ENCODE measurements at places on chromosomes 16 and 17.

- no peak overlapping the region for H3K4me3 ChIP-seq
- H3K36me3 ChIP-seq = no peaks in the 10 kb centered on the region
- H3K27ac ChIP-seq = no peak overlapping the region
- no peaks in the 10 kb centered on the region for H3K27me3 ChIP-seq
- H3K4me1 ChIP-seq = no peaks in the 10 kb centered on the region
- DNase-seq = no peak
These were observed 164.2 kb downstream of the CNTNAP4 start for GRCh38 chr16:76441391-76441790.

DNA sequence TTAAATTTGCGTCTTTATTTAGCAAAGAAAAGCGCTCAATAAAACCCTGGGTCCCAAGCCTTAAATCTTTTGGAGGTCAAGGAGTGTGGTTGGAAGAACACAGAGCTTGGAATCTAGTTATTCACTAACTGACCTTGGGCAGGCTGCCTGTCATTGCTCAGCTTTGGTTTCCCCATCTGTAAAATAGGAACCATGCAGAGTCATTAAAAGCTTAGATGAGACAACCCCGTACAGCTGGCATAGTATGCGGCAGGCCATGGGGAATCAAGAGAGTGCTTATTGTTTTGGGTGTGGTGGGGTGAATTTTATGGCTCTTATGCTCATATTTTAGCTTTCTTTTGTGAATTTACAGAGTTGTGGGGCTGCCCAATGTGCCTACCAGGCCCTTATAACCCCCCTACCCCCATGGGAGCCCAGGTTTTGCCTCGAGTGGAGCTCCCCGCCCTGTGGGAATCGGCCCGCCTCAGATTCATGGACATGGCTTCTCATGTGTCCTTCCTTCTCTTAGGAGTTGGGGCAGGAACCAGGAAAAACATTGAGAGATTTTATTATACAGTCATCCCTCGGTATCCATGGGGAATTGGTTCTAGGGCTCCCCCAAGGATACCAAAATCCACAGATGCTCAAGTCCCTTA lies 113.5 kb downstream of the CLEC16A start:
- DNase-seq = no peak
- H3K4me1 ChIP-seq = peaks cover 8% of the 10 kb centered on the region
- peaks cover 34% of the 10 kb centered on the region for H3K36me3 ChIP-seq
- H3K27ac ChIP-seq = no peak overlapping the region

GRCh38 chr17:7932949-7933348 lies 943 bp downstream of the CNTROB start:
- DNase-seq = peak; percentile 4
- H3K27me3 ChIP-seq = no peaks in the 10 kb centered on the region
- peak overlapping the region; percentile 71 for H3K27ac ChIP-seq

DNA sequence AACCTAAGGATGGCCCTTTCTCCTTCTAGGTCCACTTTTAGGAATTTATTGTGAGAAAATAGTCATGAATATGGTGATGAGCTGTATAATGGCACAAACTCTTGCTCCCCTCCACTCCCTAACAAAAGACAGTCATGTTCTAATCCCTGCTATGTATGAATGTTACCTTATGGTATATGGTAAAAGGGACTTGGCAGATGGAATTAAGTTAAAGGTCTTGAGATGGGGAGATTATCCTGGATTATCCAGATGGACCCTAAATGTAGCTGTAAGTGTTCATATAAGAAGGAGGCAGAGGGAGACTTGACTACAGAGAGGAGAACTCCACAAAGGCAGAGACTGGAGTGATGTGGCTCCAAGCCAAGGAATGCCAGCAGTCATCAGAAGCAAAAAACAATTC lies 296.1 kb downstream of the SOX9 start:
- H3K36me3 ChIP-seq = peaks cover 14% of the 10 kb centered on the region
- H3K27ac ChIP-seq = peak overlapping the region; percentile 64
- H3K27me3 ChIP-seq = no peaks in the 10 kb centered on the region
- DNase-seq = no peak
- H3K4me1 ChIP-seq = peaks cover 38% of the 10 kb centered on the region
- no peak overlapping the region for H3K4me3 ChIP-seq

GRCh38 chr16:74219706-74220105 lies 76.9 kb upstream of the PSMD7 start:
- DNase-seq = no peak
- H3K4me1 ChIP-seq = no peaks in the 10 kb centered on the region
- no peak overlapping the region for H3K27ac ChIP-seq
- H3K36me3 ChIP-seq = no peaks in the 10 kb centered on the region

DNA sequence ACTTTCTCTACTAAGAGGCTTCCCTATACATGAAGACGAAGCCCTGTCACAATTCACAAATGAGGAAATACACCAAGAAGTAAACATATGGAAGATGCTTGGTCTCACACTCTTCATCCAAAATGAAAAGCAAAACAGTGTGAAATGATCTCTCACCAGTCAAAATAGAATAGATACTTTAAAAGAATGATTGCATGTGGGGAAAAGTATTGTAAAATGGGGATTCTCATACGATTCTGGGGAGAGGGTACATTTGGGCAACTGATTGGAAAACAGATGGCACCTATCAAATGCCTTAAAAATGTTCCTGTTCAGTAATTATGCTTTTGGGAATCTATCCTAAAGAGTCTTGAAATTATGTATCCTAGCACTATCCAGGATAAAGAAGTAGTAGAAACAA lies 78.1 kb downstream of the ASIC2 start:
- H3K4me3 ChIP-seq = no peak overlapping the region
- no peaks in the 10 kb centered on the region for H3K27me3 ChIP-seq
- H3K4me1 ChIP-seq = no peaks in the 10 kb centered on the region
- no peak for DNase-seq
- H3K36me3 ChIP-seq = no peaks in the 10 kb centered on the region

- no peaks in the 10 kb centered on the region for H3K36me3 ChIP-seq
- peaks cover 21% of the 10 kb centered on the region for H3K4me1 ChIP-seq
- peaks cover 87% of the 10 kb centered on the region for H3K27me3 ChIP-seq
- H3K27ac ChIP-seq = no peak overlapping the region
- no peak overlapping the region for H3K4me3 ChIP-seq
These were observed 212.2 kb upstream of the FOXF1 start for GRCh38 chr16:86297866-86298757.
